ENCODE measurements at places on chromosomes 11 and 22. TPM values are rescaled to one million over a fixed set of nuclear protein-coding genes. Genes with fewer than 3 reads are reported as not detected.
A peak's percentile ranks its signal among the peaks of the same experiment; 100 is the strongest.

UBASH3B gene
- 6.1 TPM for total RNA-seq

DNA sequence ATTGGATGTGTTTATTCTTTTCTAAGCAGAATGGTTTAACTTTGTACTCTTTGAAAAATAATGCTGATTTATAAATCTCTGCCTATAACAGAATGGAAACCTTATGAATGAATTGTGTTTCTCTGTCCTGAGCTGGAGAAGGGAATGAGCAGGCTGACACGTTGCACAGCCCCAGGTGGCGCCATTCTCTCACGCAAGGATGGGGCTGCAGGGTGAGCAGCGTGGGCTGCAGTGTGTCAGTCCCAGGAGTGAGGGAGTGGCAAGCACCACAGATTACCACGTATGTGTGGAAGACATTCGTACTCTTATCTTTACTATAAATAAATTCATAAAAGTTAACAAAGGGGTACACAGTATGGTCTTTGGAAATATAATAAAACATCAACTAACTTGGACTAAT, 33.4 kb downstream of the FDX1 start:
- DNase-seq = peak; percentile 85

DNA sequence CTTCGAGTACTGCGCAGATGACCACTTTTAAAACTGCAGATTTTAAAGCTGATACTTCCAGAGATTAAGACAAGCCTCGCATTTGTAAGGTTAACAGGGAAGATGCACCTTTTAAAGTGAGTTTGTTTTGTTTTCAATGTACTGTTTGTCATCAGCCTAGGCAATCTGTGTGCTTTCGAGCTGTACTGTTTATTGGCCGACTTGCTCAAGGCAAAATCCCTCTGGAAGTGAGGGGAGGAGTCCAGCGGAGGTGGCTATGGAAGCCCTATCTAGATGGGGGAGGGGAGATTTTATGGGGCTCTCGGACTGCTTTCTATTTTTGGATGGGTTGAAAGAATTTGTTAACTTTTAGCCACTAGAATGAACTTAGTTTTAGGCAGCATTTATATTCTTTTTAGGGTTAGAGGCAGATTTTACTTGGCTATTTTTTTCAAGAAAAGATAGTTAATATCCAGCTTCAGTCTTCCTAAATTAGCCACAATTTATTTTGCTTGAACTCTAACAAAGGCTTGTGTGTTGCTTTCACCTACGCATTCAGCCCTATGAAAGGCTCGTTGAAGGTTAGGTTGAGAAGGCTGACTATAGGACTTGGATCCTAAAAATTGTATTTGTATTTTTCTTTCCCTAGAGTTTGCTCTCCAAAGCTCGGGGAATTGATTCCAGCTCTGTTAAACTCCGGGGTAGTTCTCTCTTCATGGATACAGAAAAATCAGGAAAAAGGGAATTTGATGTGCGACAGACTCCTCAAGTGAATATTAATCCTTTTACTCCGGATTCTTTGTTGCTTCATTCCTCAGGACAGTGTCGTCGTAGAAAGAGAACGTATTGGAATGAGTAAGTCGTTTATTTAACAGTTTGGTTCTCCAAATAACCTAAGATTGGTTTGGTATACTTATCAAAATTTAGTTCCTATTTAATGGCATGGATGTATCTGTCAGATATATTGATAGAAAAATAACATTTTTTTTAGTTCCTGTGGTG, 2.1 kb downstream of the WEE1 start:
- peak; percentile 76 for DNase-seq

CTNND1 gene
- 190 TPM for total RNA-seq

DNA sequence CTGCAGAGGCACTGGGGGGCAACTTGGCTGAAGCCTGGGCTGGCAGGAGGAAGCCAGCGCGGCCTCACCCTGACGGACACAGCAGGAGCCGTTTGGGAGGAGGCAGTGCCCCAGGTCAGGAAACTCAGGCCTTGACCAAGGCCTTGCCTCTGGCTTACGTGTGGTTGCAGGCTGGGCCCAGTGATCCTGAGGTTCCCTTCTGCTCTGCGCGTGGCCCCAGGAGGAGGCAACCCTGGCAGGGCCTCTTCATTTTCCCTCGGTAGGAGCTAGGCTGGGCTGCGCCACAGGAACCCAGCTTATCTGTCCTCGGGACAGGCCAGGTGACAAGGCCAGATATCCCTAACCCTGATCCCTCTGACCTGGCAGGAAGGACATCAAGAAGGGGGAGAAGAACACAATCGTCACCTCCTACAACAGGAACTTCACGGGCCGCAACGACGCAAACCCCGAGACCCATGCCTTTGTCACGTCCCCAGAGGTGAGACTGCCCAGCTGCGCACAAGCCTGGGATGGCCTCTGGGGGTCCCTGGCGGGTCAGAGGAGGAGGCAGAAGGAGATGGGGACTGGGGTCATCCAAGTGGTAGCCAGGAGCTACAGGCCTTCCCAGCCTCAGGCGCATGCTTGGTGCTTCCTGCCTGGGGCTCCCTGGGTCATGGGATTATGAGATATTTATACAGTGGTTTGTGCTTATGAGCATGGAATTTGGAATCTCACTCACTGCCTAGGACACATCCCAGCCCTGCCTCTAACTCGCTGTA, 20.6 kb downstream of the POLR3H start:
- DNase-seq = peak; percentile 71

USH1C gene
- total RNA-seq = 0.95 TPM

MS4A15 gene
- total RNA-seq = not detected

DNA sequence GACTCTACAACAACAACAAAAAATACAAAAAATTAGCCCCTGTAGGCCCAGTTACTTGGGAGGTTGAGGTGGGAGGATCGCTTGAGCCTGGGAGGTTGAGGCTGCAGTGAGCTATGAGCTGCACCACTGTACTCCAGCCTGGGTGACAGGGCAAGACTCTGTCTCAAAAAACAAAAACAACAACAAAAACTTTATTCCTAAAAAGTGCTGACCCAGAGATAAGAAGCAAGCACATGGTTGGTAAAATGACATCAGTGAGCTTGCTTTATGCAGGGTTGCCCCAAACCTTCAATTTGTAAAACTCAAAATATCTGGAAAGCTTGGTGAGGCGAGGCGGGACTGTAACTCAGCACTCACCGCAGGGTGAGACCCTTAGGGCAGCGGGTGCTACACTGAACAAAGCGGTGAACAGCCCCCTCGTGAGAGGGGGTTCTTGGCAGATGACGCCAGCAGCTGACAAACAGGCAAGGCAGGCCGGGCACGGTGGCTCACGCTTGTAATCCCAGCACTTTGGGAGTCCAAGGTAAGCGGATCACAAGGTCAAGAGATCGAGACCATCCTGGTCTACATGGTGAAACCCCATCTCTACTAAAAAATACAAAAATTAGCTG, 3.5 kb upstream of the TCIRG1 start:
- no peak for DNase-seq

DNA sequence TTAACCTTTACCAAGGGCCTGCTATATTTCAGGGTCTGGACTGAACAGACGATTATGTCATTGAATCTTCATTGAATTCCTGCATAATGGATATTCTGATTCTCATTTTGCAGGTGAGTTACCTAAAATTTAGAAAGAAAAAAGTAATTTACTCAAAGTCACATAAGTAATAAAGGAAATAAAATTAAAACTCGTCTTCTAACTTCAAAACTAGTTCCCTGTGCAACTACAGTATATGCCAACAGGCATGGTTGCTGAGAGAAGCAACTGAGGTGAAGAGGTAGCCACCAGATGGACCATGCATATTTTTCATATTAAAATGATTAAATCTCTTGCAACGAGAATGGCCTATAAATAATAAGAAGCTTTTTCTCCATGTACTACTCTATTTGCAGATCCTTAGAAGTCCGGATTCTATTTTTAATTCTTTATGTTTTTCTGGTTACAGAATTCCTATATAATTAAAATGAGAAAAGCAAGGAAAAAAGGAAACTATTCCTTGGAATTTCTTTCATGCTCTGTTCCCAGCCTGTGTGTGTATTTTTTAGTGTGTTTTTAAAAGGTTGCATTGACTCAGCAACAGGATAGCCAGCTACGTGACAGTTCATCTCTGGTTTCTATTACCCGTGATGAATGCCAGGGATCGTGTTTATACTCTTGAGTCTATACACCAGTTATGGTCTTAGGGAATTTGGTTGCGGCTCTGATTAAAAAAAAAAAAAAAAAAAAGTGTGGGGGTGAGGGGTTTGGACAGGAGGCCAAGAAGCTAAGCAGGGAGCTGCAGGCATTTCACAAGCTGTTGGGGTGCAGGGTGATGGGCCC, 186.8 kb downstream of the ETS1 start:
- no peak for DNase-seq

- peak; percentile 48 for DNase-seq
Measured at GRCh38 chr11:134667505-134667904, 255.5 kb upstream of the B3GAT1 start.

TEX54 gene
- 0.87 TPM for total RNA-seq

DNA sequence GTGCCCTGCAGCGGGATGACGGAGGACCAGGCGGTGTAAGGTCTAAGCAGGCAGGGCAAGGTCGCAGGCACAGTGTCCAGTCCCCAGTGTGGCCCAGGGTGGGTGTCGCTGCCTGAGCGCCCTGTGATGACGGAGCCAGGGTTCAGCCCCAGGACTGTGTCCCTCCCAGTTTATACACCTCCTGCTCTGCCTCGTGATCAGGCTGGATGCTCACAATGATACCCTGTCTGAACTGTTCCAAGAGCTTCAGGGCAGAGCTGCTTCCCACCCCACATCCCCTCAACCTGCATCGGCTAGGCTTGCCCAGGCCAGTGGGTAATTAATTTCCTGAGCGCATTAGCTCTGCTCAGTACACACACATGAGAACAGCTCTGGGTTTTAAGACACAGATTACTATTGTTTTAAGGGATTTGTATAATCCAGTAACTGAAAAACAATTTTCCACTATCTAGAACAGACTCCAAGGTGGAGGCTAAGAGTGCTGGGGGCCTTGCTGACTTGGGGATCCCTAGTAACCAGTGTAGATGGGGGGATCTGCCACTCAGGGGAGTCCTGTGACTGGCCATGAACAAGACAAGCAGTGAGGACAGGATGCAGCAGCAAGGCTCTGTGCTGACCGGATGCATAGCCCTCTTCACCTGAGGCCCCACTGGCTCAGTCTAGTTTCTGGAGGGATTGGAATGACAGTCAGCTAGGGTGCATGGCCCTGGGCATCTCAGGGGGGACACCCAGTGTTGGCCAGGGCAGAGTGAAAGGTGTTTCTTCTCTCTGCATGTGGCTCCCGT, 34.1 kb downstream of the GNAZ start:
- DNase-seq = no peak

DNA sequence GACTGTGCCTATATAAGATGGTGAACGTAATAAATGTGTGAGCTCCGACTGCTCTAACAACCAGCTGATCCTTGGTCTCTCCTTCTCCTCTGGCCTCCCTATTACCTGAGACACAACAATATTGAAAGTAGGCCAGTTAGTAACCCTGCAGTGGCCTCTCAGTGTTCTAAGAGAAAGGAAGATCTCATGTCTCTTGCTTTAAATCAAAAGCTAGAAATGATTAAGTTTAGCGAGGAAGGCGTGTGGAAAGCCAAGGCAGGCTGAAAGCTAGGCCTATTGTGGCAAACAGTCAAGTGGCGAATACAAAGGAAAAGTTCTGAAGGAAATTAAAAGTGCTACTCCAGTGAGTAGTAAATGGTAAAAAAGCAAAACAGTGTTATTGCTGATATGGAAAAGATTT, 39.5 kb downstream of the HIPK3 start:
- no peak for DNase-seq

- peak; percentile 83 for DNase-seq
Measured at GRCh38 chr22:33919391-33920196, 682 bp downstream of the LARGE1 start.

TMEM184B gene
- total RNA-seq = 53.1 TPM

OR8D4 gene
- 0.11 TPM for total RNA-seq

GRCh38 chr22:42997582-42998090, 17.3 kb downstream of the PACSIN2 start:
- no peak for DNase-seq

Measured in endodermal cell (in vitro differentiated cells).